ENCODE measurements at places on chromosomes 3 and 15.

DNA sequence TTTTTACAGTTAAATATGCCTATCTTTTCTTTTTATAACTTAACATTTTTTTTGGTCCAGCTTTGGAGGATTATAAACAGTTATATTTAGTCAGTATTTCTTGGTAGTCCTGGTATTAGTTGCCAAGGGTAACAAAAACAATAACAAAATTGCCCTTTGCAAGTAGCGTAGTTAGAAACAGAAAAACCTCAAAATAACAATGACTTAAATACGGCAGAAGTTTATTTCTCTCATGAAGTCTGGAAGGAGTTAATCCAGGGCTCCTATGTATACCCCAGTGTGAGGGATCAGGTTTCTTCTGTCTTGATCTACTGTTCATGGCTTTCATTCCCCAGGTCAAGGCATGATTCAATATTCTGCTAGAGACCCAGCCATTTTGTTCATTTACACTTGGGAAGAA lies 14.1 kb upstream of the MYH15 start:
- DNase-seq, result no peak

DNA sequence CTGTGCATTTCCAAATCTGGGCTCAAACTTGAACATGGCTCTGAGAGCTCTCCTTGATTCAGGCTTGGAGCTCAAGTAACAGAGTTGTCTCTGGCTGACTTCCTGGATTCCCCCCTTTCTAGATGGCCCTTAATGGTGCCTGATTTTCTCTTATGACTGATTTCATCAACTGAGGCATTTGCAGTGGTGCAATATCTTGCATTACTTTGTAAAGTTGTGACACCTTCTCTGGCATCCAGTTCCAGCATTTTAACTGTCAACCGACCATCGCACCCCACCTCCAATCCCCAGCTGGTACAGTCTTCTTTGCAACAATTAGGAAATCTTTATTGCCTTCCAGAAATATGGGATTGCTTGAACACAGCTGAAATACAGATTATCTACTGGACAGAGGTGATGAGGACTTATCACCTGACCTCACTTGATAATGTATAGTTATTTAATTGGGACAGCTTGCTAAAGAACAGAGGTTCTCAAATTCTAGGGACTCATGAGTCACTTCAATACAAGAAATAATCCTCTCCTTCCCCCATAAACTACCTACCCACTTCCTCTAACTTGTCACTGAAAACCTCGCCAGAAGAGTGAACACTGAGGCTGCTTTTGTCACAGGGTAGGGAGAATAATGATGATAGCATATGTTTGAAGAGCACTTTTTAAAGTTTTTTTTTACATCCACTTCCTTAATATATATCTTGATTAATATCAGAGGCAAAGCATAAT lies 41.8 kb downstream of the FILIP1L start:
- DNase-seq, result no peak

- no peak for DNase-seq
Measured at GRCh38 chr3:50637011-50637410, 20.1 kb downstream of the MAPKAPK3 start.

- DNase-seq, result peak; percentile 57
Measured at GRCh38 chr3:45064512-45065372, 38.6 kb downstream of the CLEC3B start.

DNA sequence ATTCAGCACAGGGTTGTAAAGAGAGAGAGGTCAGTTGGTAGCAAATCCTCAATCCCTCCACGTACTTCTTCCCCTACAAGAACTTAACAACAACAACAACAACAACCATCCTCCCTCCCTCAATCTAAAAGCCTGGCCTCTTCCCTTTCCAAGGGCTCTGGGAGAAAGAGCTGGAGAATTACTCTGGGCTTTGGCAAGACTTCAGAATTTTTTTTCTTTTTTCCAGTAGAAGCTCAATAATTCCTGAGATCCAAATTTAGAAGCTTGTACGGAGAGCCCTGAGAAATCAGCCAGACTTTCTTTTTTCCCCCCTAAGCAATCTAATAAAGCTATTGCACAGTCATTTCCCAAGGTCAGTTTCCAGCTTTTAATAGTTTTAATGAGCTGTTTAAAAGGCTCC lies 95.8 kb upstream of the CACNA2D3 start:
- no peak for DNase-seq

DNA sequence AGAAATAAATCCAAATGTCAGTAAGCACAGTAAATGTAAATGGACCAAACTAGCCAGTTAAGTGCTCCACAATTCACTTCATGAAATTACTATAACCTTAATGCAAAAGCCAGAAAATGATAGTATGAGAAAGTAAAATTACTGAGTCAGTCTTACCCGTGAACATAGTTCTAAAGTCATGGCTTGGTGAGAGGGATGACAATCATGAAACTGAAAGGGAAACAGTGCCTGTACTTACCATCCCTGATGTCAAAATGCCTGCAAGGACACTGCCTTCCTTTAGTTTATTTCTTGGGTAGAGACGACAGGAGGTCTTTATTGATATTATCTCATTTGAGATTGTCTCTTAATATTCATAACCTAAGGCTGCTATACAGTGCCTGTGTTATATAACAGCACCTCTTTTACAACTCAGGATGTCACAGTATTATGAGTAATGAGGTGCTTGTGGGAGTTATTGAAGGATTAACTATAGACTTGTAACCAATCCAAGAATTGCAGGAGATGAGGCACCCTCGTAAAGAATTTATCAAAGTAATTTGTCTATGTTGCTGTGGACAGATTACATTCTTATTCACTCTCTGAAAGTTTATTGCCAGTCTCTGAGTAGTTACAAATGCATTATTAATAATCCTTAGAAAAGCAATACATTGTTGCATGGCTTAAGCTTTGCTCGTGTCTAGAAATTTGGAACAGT lies 142.9 kb upstream of the BFSP2 start:
- no peak for DNase-seq

DNA sequence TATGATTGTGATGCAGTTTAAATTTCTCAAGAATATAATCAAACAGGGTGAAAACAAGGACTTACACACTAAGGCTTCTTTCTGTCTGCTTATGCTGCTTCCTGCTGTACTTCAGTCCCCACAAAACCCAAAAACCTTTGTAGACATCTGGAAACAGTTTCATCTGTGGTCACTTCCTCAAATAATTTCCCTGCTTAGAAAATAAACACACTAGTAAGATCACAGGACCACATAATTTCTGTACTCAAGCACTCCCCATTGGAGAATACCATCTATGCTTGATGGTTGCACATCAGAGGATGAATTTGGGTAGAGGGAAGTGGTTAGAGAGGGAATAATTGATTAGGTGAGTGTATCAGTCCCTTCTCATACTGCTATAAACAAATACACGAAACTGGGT lies 266.2 kb downstream of the LSAMP start:
- no peak for DNase-seq

GRCh38 chr3:11642431-11643191 lies 1.1 kb downstream of the VGLL4 start:
- DNase-seq, result no peak

- no peak for DNase-seq
Measured at GRCh38 chr15:50880651-50881114, 27.8 kb upstream of the AP4E1 start.

- peak; percentile 75 for DNase-seq
Measured at GRCh38 chr3:149273096-149273751, 51.6 kb upstream of the CP start.

DNA sequence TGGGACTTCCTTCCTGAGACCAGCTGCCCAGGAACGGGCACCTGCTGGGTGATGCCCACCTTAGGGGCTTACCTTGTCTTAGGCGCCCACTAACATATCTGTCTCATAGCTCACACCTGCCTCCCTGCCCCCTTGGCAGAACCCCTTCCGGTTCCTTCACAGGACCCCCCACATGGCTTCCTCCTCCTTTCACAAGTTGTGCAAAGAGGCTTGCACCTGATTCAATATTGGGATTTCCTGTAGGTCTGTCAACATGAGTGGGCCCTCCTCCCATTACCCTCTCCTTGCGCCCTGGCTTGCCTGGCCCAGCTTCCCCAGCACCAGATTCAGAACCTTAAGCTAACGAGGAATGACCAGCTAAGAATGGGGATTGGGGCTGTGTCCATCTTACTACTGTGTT lies 633 bp downstream of the THPO start:
- no peak for DNase-seq

DNA sequence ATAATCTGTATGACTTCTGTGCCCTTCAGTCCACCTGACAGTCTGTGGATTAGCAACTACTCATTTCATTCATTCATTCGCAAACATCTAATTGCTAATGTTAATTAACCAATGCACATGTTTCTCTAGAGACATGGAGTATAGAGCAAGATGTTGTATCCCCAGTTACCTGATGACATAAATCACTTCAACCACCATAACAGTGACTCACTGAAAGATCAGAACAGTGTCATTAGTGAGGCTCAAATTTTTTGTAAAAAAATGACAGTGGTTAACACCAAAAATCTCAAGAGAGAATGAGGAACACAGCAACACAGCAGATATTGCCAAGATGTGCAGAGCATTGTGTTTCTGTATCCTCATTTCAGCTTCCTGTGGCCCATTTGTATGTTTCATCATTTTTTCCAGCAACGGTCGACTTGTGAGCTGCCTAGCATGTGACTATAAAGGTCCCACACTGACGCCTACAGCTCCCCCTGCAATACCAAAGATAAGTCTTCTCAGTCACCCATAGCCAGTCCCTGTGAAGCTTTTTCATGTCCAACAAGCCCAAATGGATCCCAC lies 3.7 kb upstream of the PLD1 start:
- no peak for DNase-seq

DNA sequence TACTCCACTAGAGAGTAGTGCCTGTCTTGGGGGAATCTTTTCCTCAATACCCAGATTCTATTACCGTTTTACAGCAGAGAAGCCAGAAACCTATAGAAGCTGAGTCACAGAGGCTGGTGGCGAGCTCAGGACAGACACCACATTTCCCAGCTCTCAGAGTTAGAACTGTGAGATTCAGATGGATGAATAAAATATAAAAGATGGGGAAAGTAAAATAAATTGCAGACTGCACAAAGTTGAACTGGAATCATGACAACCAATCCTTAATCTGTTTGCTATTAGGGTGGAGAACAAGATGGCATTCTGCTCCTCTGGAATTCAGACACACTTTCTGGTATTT lies 40.5 kb upstream of the CMSS1 start:
- no peak for DNase-seq

- no peak for DNase-seq
Measured at GRCh38 chr3:138222942-138223287, 35.8 kb downstream of the ARMC8 start.

DNA sequence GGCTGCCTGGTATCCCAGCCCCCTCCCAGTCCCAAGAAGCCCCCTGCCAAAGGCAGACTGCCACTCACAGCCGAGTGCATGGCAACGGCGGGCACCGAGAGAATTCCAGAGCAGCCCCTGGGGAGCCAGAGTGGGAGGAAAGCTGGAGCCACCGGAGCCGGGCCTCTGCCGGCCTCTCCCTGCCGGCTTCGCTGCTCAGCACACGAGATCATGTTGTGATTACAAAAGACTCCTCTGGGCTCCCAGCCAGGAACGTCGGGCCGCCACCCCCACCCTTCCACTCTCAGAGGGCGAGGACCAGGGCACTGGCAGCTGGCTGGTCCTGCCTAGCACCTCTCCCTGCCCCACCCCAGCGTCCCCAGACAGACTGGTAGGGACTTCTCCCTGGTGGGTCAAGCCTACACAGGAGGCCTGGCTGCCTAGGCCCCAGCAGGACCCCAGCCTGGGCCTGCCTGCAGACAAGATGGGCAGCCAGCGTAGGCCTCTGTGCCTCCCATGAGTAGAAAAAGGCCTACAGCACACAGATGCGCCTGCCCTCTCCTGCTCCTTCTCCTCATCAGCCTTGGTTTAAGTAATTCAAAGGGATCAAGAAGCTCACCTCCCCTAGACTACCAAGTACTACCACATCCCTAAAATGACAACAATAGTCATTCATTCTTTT lies at the start of gene CCDC9B:
Gene CCDC9B (minus strand): TSS at position 200 of the 661 bp plus-strand sequence. CDS start 120 bp downstream, at position 80.
- no peak for DNase-seq

DNA sequence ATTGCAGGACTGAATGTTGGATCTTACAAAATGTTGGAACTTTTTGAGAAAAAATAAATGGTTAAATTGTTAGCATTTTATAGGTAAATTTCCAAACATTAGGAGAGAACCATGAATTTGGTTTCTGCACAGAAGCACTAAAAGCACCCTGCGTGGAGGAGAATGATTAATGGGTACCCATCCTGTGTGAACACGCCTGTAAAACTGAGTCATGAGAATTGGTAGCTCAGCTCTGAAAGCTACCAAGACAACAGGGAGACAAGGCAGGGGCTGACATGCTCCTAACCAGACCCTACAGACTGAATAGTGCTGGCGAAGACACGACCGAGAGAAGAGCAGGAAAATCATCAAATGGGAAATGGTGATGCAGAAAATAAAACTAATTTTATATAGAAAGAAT lies 32.4 kb upstream of the MTMR10 start:
- no peak for DNase-seq

DNA sequence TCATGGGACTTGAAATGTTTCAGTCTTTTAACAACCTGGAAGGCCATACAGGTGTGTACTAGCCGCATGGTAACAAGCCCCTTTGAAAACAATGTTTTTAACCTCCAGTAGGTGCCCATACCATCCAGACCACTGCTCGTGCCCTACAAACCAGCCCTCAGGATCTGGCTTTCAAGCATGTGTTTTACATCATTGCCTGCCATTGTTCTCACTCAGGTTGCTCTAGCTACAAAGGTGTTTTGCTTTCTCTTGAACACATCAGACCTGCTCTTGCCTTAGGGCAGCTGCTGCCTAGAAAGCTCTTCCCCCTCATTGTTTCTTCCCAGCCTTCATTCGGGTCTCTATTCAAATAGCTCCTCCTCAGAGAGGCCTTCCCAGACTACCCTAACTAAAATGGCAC lies 32.3 kb upstream of the MAP3K13 start:
- no peak for DNase-seq

DNA sequence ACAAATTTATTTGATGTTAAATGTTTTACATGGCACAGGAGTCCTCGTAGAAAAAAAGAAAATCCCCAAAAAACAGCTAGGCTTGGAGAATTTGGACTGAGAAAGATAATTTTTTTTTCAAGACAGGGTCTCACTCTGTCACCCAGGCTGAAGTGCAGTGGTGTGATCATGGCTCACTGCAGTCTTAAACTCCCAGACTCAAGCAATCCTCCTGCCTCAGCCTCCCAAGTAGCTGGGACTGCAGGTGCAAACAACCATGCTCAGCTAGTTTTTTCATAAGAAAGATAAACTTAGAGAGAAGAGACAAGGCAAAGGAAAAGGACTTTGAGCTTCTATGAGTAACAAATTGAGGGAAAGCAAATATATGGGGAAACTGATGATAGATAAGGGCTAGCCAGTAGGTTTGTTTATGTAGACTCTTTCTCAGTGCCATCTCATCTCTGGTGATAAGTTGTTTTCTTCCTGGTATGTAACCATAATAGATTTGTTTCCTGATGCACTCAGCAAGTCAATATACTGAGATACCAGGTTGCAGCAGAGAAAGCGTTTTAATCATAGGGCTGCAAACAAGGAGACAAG lies 13.1 kb upstream of the TRMT10C start:
- no peak for DNase-seq

DNA sequence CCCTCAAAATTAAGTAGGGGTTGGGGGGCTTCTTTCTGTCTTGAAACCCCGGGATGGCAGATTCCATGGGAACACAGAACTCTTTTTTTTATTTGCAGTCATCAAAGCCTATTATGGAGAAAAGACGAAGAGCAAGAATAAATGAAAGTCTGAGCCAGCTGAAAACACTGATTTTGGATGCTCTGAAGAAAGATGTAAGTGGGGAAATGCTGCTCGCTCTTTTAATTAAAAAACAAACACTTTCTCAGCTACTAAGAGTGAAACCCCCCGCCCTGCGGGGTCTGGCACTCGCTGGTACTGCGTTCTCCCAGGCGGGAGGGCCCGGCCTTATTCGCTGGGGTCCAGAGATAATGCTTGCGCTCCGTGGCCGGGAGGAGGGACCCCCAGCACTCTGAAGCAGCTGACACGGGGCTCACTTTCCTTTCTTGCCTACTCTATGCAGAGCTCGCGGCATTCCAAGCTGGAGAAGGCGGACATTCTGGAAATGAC lies 615 bp downstream of the HES1 start:
- DNase-seq, result no peak
